RPMI7951 (cell line): ENCODE measurements at places on chromosomes 7 and 10. TPM values are rescaled to one million over a fixed set of nuclear protein-coding genes. Genes with fewer than 3 reads are reported as not detected.

Gene PTEN
- under 0.01 and 0.96 TPM in 2 replicates for total RNA-seq

Gene ZP3
- total RNA-seq, result 5.5 and 6.1 TPM in 2 replicates

Gene LBX1
- total RNA-seq, result not detected in 2 replicates

Gene RELN
- not detected in 2 replicates for total RNA-seq

Gene NACAD
- 0.24 and 0.29 TPM in 2 replicates for total RNA-seq

Gene PNLIP
- not detected in 2 replicates for total RNA-seq

Gene ERVW-1
- not detected in 2 replicates for total RNA-seq

GRCh38 chr7:90594751-90595317 lies 1.3 kb upstream of the CDK14 start:
- DNase-seq, result peak; percentile 73

DNA sequence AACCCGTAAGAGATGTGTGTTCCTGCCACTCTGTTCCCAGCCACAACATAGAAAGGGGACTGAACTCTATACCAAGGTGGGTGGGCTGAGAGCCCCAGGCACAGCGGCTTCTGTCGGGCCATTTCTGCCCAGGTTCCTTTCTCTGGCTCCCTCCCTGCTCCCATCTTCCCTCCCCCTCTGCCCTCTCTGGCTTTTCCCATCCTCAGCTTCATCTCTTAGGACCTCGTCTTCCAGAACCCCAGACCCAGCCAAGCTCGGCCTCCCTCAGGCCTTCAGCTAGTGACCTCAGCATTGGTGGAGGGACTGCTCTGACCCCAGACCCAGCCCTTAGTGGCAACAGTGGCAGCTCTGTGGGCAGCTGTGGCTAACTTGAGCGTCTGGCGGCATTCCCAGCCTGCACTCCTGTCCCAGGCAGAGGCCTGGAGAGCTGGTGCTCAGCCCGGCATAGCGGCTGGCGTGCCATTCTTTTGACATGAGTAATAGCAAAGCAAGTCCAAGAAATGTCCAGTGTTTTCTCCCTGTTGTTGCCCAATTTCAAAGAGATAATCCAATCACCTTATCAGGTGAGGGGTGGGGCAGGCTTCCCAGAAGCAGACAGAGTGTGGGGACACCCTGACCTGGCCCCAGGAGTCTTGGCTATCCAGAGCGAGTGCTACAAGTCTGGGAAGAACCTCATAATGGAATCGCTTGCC lies 15.9 kb downstream of the PTPRE start:
- peak; percentile 95 for DNase-seq

- DNase-seq, result no peak
Measured at GRCh38 chr10:94006591-94007550, 13.1 kb downstream of the PLCE1 start.

DNA sequence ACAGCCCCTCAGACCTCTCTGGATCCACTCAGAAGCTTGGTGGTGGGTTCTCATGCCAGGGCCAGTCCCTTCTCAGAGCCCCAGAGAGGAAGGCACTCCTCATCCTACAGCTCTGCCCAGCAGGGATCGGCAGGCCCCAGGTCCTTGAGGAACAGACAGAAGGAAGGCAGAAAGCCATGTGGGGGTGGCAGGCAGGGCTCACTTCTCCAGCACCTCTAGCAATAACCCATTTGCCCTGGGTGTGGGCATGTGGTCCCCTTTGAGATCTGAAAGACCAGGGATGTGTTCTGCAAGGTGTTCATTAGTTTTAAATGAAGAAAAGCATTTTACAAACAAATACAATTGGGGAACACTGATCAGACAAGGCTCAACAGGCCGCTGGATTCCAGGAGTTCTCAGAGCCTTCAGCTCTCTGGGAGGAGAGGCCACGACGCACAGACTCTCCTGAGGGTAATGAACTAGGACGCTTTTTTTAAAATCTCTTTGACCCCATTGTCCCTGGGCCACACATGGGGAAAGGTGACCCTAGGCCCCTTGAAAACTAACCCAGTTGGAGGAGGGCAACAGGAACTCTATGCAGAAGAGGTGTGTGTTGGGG lies 40.6 kb downstream of the LDB3 start:
- no peak for DNase-seq

DNA sequence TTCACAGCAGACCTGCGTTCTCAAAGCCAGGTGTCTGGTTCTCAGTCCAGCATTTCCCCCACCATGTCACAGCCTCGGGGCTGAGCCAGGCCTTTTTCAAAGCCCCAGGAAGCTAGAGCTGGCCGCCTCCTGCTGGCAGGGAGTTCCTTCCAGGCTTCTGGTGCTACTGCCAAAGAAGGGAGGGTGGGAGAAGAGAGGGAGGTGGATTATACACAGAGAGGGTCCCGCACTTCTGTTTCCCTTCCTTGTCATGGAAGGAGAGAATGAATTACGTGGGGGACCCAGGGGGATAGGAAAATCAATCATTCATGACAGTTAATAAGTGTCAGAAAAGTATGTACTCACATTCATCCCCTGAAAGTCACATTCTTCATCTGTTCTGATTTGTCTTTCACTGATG lies 600 bp upstream of the LGI1 start:
- DNase-seq, result no peak

DNA sequence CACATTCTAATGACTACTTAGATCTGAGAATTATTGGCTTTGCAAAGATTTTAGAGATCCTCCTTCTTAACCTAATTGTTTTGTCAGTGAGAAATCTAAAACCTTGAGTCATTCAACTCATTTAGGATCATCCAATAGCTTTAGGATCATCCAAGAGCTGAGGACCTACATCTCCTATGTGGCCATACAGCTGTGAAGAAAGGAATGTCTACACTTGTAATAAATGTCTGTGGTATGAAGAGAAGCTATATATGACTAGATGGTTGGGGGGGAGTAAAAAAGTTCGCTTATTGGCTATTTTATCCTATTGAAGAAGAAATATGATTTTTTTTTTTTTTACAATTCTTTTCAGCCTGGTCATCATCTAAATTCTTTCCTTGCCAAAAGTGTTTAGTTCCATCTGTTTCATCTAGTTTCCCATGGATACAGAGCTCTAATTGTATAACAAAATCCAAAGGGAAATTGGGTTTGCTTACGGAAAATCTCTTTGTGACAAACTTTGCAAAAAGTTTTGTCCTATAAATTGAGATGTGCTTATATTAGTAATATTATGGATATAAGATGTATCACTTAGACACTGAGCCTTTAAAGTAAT lies 196.7 kb downstream of the PRKG1 start:
- DNase-seq, result no peak

DNA sequence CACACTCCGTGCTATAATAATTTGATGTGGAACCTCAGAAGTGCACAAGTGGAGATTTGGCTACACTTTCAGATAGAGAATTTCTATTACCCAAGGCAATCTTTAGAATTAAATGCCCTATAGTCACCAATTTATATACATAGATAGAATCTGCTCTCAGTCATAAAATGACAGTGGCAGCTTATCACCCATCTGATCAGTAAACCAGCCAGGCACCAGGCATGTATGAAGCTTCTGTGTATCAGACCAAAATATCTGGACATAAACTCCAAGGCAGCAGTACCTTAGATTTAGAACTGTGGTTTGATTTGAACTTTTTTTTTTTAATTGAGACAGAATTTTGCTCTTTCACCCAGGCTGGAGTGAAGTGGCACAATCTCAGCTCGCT lies 180.9 kb downstream of the IPMK start:
- no peak for DNase-seq

DNA sequence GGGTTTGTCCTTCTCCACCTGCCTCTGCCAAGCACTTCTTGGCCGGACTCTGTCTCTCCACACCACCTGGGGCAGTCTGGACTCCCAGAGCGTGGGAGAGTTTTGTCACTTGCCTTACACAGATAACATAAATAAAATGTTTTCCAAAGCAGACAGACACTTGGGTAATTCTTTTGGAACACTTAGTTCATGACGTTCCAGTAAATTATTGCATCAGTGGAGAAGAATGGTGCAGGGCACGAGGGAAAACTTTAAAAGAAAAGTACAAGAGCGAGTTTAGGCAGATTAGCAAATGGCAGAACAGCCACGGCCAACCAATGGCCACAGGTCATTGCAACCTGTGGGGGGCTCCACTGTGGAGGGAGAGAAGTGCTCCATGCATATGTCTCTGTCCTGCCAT lies 170.6 kb upstream of the GRB10 start:
- DNase-seq, result peak; percentile 51

- DNase-seq, result no peak
Measured at GRCh38 chr7:157769526-157770215, 432.9 kb downstream of the DNAJB6 start.

DNA sequence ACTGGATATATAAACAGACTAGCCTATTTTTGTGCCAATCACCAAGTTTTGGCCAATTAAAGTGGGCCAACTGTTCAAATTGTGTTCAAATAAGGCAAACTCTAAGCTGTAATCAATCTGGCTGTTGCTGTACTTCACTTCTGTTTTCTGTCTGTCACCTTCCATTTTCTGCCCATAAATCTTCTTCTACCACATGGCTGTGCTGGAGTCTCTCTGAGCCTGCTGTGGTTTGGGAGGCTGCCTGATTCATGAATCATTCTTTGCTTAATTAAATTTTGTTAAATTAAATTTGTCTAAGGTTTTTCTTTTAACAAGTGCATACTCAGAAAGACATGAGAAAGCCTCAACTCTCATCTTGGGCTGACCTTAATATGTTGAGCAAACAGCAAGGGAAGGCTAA lies 172.6 kb upstream of the VIPR2 start:
- DNase-seq, result no peak

DNA sequence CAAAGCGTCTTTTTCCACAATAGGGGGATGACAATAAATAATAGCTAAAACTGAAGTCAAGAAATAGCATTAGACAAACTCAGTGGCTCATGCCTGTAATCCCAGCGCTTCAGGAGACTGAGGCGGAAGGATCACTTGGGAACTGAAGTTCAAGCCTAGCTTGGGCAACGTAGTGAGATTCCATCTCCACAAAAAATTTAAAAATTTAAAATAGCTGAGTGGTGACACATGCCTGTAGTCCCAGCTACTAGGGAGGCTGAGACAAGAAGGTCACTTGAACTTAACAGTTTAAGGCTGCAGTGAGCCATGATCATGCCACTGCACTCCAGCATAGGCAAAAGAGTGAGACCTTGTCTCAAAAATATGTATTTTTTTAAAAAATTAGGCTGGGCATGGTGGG lies 107.9 kb downstream of the AKR1D1 start:
- no peak for DNase-seq

GRCh38 chr10:107913317-107914294 lies 749.1 kb upstream of the SORCS1 start:
- DNase-seq, result no peak

DNA sequence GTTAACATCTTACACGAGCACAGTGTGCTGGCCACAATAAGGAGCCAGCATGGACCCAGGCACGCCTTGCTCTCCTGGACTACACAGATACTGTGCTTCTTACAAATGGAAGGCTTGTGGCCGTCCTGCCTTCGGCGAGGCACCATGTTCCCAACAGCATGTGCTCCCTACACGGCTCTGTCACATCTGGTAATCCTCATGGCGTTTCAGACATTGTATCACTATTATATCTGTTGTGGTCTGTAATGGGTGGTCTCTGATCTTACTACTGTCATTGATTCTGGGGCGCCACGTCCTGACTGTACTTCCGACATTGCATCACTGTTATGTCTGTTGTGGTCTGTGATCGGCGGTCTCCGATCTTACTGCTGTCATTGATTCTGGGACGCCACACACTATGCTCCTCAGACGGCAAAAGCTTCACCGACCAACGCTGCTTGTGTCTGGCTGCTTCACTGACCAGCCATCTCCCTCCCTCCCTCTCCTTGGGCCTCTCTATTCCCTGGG lies 195.4 kb downstream of the MAD1L1 start:
- DNase-seq, result no peak

DNA sequence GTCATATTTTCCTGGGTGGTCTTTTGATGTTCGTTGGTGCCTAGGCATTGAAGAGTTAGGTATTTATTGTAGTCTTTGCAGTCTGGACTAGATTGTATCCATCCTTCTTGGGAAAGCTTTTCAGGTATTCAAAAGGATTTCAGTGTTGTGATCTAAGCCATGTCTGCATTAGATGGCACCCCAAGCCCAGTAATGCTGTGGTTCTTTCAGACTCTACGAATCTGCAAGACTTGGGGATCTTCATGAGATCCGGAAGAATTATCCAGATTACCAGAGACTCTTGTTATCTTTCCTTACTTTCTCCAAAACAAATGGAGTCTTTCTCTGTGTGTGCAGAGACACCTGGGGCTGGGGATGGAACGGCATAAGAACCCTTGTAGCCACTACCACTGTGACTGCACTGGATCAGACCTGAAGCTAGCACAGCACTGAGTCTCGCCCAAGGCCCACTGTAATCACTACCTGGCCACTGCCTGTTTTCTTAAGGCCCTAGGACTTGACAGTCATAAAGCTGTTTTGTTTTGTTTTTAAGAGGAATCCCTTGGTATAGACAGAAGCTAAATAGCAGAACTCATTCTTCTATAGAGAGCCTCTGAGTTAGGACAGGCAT lies 75.5 kb downstream of the MARCHF5 start:
- DNase-seq, result no peak

DNA sequence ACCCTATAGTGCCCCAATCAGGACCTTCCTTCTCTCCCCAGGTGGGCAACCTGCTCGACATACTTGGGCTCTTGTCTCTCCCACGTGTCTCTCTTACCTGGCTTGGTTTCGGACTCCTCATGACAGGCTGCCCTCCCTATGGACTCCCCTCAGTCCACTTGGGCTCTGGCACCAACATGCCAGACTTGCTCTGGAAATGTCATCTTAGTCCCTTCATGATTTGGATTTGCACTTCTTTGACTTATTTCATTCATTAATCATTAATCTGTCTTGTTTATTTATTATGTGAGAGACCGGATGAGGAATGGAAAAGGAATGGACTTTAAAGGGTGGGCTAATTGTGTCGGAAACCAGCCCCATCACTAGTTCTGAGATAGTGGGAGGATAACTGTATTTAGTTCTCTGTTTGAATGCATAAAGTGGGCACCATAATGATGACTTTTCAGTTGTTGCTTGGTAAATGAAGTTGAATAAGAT lies 108.0 kb downstream of the SND1 start:
- DNase-seq, result no peak

- no peak for DNase-seq
Measured at GRCh38 chr7:99371376-99371920, 3.1 kb upstream of the ARPC1B start.

GRCh38 chr7:130090745-130091532 lies 20.6 kb downstream of the KLHDC10 start:
- DNase-seq, result no peak

DNA sequence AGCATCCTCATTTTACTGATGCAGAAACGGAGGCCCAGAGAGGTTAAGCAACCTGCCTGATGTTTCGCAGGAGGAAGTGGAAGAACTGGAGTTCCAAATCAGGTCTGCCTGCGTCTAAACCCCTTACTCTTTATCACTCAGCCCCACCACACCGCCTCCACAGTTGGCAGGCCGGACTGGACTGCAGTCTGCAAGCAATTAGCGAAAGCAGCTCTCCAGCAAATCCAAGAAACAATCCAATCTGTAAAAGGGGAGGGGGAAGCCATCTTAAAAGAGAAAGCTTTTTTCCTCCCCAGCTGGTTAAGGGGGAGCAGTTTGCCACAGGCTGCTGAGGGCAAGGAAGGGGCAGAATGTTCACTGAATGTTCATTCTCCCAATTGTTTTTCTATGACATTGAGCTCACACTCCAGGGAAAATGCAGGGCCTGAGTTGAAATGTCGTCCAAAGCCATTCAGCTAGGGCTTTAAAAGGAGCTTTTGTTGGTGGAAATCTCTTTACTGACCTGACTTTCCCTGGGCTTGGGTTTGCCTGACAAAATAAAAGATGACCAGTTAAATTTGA lies 350.1 kb downstream of the RNLS start:
- DNase-seq, result no peak

GRCh38 chr10:118950190-118950680 lies 79.3 kb upstream of the NANOS1 start:
- DNase-seq, result peak; percentile 75
